Body of pancreas (tissue), 4 donors: ENCODE measurements at places on chromosomes 11 and 22. TPM values are rescaled to one million over a fixed set of nuclear protein-coding genes. Genes with fewer than 3 reads are reported as not detected.

Gene HORMAD2
- not detected for total RNA-seq

Gene C11orf97
- not detected for total RNA-seq

Gene DDX25
- total RNA-seq, result not detected

Gene SPON1
- 26.7 TPM for total RNA-seq

DNA sequence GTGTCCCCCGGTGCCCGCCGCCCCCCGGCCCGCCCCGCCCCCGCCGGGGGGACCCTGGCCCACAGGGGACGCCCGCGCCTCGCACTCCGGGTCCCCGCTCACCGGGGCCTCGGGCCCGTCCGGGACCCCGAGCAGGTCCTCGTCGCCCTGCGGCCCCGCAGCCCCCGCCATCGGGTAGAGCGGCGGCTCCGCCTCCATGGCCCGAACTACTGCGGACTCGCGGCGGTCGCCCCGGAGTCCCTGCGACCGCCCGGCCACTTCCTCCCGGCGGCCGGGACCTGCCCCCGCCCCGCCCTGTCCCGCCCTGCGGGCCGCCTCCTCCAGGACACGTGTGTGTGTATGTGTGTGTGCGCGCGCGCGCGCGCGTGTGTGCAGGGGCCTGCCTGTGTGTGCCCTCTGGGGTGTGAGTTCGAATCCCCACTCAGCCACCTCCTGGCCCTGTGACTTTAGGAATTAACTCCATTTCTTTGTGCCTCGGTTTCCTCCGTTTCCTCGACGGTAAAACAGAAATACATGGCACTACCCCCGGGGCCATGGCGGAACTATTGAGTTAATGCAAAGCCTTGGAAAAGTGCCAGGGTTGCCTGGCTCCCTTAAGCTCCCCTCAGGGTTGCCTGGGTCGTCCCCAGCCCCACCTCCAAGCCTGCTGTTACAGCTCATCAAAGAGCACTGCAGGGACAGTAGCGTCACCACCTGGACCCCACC lies at the start of gene UNC93B1:
UNC93B1 (minus strand) TSS at position 252 of the 705 bp plus-strand sequence; CDS start at position 198, 54 bp downstream.
- peaks cover 26% of the 10 kb centered on the region for H3K4me1 ChIP-seq
- H3K36me3 ChIP-seq, result no peaks in the 10 kb centered on the region
- peak; percentile 94 for DNase-seq
- H3K4me3 ChIP-seq, result peak within 1 kb of the TSS; percentile 40
- H3K27ac ChIP-seq, result peak within 1 kb of the TSS; percentile 68
- H3K27me3 ChIP-seq, result no peaks in the 10 kb centered on the region

- no peaks in the 10 kb centered on the region for H3K4me1 ChIP-seq
- DNase-seq, result no peak
- H3K27ac ChIP-seq, result no peak overlapping the region
- no peak overlapping the region for H3K4me3 ChIP-seq
- no peaks in the 10 kb centered on the region for H3K36me3 ChIP-seq
Observed at GRCh38 chr11:96055706-96056387, 131.9 kb upstream of the MTMR2 start.

- peak overlapping the region; percentile 9 for H3K4me3 ChIP-seq
- no peaks in the 10 kb centered on the region for H3K36me3 ChIP-seq
- peak; percentile 36 for DNase-seq
- H3K27ac ChIP-seq, result peak overlapping the region; percentile 21
- peaks cover 17% of the 10 kb centered on the region for H3K4me1 ChIP-seq
Observed at GRCh38 chr11:119585043-119585781, 143.8 kb downstream of the NECTIN1 start.

- no peaks in the 10 kb centered on the region for H3K27me3 ChIP-seq
- no peak overlapping the region for H3K27ac ChIP-seq
- H3K36me3 ChIP-seq, result no peaks in the 10 kb centered on the region
- H3K4me1 ChIP-seq, result peaks cover 8% of the 10 kb centered on the region
Observed at GRCh38 chr22:40626851-40627250, 9.7 kb downstream of the MRTFA start.

DNA sequence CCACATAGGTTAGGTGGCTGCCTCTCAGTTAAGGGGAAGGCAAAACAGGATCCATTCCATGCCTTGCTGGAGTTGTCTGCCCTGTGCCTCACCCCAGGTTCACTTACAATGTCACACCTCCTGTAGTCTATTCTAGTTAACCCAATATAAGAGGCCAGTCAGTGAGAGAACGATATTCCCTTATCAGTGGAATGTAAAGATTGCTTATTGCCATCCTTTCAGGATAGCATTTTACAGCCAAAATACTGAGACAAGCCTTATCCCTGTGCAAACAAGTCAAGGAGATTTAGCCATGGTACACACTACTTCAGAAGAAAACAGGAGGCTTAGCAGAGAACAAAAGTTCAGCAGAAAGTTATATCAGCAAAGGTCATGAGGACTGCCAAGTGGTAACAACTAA lies 5.5 kb downstream of the CYP2R1 start:
- no peak for DNase-seq
- H3K4me3 ChIP-seq, result no peak overlapping the region
- H3K27ac ChIP-seq, result no peak overlapping the region
- H3K4me1 ChIP-seq, result peaks cover 38% of the 10 kb centered on the region

DNA sequence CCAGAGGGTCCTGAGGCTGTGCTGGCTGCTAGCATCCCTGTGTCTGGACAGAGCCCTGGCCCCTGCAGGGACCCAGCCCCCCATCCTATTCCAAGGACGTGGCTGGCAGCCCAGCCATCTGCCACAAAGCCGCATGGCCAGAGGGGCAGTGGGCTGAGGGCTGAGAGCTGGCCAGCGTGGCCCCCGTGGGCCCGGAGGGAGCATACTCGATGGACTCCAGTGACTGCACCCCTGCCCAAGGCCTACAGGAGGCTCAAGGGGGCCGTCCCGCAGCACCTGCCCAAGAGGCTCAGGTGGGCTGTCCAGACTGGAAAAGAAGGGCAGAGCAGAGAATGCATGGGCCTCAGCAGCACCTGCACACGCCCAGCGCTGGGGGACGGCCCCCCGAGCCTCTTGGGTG lies 13.1 kb downstream of the TSPAN4 start:
- no peak overlapping the region for H3K27ac ChIP-seq
- H3K4me3 ChIP-seq, result no peak overlapping the region
- H3K36me3 ChIP-seq, result no peaks in the 10 kb centered on the region
- H3K27me3 ChIP-seq, result no peaks in the 10 kb centered on the region

GRCh38 chr11:12248330-12248729 lies 129.0 kb upstream of the PARVA start:
- H3K4me1 ChIP-seq, result peaks cover 100% of the 10 kb centered on the region
- H3K27ac ChIP-seq, result peak overlapping the region; percentile 85
- no peaks in the 10 kb centered on the region for H3K36me3 ChIP-seq
- no peak overlapping the region for H3K4me3 ChIP-seq
- no peaks in the 10 kb centered on the region for H3K27me3 ChIP-seq

DNA sequence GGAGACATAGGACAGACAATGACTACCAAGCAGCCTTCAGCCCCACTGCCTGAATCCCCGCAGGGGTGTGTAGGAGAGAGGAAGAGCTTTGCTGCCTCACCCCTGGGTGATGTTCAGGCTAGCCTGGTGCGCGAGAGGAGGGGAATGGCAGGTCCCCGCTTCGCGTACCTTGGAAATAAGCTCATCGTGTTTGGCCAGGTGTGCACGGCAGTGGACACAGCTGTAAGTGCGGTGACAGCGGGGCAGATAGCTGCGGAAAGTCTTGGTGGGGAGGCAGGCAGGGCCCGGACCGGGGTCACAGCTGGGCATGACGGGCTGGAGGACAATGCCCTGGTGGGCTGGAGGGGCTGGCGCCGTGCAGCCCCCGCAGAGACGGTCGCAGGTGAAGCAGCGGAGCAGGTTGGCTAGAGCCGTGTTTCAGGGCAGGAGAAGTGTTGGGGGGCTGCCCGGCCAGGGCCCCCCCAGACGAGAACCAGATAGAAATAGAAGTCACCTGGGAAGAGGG lies 2.9 kb downstream of the YPEL4 start:
- H3K27ac ChIP-seq, result no peak overlapping the region
- H3K4me3 ChIP-seq, result no peak overlapping the region
- H3K27me3 ChIP-seq, result peaks cover 26% of the 10 kb centered on the region
- peaks cover 26% of the 10 kb centered on the region for H3K4me1 ChIP-seq
- no peaks in the 10 kb centered on the region for H3K36me3 ChIP-seq
- no peak for DNase-seq

- H3K4me1 ChIP-seq, result no peaks in the 10 kb centered on the region
- no peak overlapping the region for H3K4me3 ChIP-seq
- H3K27ac ChIP-seq, result no peak overlapping the region
- H3K27me3 ChIP-seq, result no peaks in the 10 kb centered on the region
- DNase-seq, result no peak
Observed at GRCh38 chr11:27678242-27678641, 22.0 kb downstream of the BDNF start.

DNA sequence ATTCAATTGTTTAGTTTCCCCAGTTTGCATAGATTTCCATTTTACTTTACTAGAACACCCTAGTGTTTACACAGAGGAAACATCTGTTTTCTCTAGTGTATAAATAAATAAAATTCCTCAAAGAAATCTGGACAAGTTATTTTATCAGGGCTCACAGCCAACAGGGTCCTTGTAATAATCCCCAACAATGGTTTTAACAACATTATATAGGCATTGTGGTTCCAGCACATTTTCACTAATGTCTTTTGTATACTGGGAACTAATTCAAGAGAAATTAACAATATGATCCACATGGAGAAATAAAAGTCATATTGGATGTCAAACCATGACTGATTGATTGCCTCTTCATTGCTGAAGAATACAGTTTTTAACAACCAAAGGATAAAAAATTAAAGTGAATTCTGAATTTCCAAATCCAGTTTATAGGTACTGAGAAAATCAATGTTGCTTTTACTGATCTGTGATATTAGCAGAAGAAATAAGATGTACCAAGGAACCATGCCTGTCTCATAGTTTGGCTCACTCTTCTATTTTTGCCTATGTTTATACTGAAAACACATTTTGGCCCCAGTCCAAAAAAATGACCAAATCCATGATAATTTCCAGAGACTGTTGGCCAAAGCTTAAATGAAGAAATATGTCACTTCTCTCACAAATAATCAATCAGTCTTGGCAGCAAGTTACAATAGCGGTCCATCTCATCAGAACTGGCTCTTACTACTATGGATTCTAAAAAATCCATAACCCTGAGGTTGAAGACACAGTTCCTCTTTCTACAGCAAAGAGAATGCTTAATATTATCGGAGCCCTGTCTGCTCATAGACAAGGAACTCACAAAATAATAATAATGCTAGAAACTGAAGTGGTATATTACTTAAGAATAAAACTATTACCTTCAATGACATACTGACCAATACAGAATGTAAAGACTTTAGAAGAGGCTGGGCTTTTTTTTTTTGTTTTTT lies 1.4 kb upstream of the MS4A13 start:
- H3K4me1 ChIP-seq, result no peaks in the 10 kb centered on the region
- no peaks in the 10 kb centered on the region for H3K27me3 ChIP-seq
- no peaks in the 10 kb centered on the region for H3K36me3 ChIP-seq

GRCh38 chr11:77144196-77144856 lies 16.3 kb downstream of the MYO7A start:
- no peak overlapping the region for H3K27ac ChIP-seq
- H3K36me3 ChIP-seq, result no peaks in the 10 kb centered on the region
- H3K4me3 ChIP-seq, result no peak overlapping the region

DNA sequence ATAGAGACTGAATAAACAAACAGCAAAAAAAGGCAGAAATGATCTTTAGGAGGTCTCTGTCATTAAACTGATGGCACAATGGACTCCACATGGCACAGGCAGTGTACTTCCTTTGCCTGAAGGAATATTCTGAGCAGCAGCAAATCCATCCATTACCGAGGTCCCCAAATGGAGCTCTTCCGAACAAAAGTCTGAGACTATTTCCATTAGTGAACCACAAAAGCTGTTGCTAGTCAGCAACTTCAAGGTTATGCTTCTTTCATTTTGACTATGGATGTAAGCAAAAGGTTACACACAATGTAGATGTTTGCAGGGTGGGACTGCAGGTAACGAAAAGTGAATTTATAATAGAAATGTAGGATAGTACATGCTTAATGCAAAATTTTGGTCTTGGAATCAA lies 14.5 kb downstream of the NARS2 start:
- no peaks in the 10 kb centered on the region for H3K36me3 ChIP-seq
- H3K4me1 ChIP-seq, result peaks cover 24% of the 10 kb centered on the region
- H3K27me3 ChIP-seq, result no peaks in the 10 kb centered on the region
- H3K4me3 ChIP-seq, result no peak overlapping the region
- no peak for DNase-seq

DNA sequence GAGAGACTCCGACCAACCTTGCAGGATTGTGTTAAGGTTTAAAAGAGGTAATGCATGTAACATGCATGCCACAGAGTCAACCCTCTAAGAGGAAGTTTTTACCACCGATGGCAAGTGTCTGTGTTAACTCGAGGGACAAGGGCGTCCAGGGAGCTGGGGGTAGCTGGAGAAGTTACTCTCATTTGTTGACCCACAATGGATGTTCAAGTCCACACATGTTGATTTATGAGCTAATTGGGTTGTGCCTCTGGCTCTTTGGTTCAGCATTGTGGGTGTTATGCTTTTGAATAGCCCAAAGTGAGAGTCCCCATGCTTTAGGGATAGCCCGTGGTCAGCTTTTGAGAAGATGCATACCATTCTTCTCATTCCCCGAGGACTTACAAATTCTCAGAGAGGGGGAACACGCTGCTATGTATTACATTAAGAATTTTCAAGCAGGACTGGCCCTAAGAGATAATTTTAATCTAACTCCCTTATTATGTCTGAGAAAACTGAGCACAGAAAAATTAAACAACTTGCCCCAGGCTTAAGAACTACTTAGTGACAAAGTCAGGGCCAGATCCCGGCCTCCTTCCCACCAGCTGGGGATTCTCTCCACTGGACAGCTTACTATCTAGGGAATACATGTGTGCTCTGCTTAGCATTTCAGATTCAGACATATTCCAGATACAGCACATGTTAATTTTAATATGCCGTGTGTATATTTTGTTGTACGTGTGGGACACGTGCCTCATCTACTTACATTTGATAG lies 5.2 kb upstream of the PLET1 start:
- no peak overlapping the region for H3K4me3 ChIP-seq
- DNase-seq, result no peak
- no peaks in the 10 kb centered on the region for H3K27me3 ChIP-seq
- no peak overlapping the region for H3K27ac ChIP-seq

DNA sequence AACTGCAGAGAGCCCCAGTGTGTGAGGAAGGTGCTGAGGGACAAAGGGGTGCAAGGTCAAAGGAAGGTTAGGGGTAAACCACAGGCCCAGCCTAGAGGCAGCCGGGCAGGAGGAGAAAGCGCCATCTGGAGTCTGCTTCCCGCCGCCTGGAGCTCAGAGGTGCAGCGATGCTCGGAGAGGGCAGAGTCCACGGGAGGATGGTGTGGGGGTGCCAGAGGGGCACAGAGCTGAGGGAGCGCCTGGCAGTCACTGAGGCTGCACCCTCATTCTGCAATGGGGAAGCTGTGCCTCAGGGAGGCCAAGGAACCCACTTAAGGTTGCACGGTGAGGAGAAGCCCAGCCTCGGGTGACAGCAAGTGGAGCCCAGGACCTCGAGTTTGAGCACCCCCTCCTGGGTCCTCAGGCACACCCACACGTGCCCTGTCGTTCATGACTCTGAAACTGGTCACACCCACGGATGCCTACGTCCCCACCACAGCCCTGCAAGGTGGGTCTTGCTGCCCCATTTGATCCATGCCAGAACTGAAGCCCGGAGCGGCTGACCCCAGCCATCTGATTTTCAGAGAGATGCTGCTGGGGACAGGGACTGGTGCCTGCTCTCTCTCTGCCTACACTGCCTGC lies 1.6 kb downstream of the IL2RB start:
- H3K27ac ChIP-seq, result no peak overlapping the region
- H3K36me3 ChIP-seq, result no peaks in the 10 kb centered on the region
- no peaks in the 10 kb centered on the region for H3K27me3 ChIP-seq
- no peak overlapping the region for H3K4me3 ChIP-seq

GRCh38 chr11:76629116-76629852 lies 41.3 kb downstream of the LRRC32 start:
- peak; percentile 70 for DNase-seq
- H3K36me3 ChIP-seq, result no peaks in the 10 kb centered on the region
- H3K27me3 ChIP-seq, result no peaks in the 10 kb centered on the region
- no peak overlapping the region for H3K27ac ChIP-seq
